Naive thymus-derived CD4-positive, alpha-beta T cell (primary cell): ENCODE measurements at places on chromosomes 7 and 10. TPM values are rescaled to one million over a fixed set of nuclear protein-coding genes. Genes with fewer than 3 reads are reported as not detected.

TPK1 gene
- 26.3 TPM for total RNA-seq

BICC1 gene
- total RNA-seq, result not detected

IL15RA gene
- 24.9 and 27.5 TPM in 2 replicates for total RNA-seq

TMEM176A gene
- not detected for total RNA-seq

NUTM2E gene
- 0.89 TPM for total RNA-seq

LBX1 gene
- total RNA-seq, result not detected

EFCAB10 gene
- total RNA-seq, result 2.1 TPM

CNNM1 gene
- total RNA-seq, result 0.29 and 0.33 TPM in 2 replicates

SLC35G1 gene
- total RNA-seq, result 3.4 TPM

AEBP1 gene
- 12.7 TPM for total RNA-seq

IDI2 gene
- total RNA-seq, result not detected in 2 replicates

GSAP gene
- 12.9 and 14.9 TPM in 2 replicates for total RNA-seq

AZGP1 gene
- total RNA-seq, result not detected

EVX1 gene
- total RNA-seq, result not detected in 2 replicates

GNGT1 gene
- not detected for total RNA-seq

CHAT gene
- total RNA-seq, result not detected

LEP gene
- not detected for total RNA-seq

SLC39A12 gene
- total RNA-seq, result not detected

CCM2 gene
- total RNA-seq, result 84.6 TPM
